Suppressor macrophage (primary cell): ENCODE measurements at places on chromosomes 2 and 18.
A peak's percentile ranks its signal among the peaks of the same experiment; 100 is the strongest.

DNA sequence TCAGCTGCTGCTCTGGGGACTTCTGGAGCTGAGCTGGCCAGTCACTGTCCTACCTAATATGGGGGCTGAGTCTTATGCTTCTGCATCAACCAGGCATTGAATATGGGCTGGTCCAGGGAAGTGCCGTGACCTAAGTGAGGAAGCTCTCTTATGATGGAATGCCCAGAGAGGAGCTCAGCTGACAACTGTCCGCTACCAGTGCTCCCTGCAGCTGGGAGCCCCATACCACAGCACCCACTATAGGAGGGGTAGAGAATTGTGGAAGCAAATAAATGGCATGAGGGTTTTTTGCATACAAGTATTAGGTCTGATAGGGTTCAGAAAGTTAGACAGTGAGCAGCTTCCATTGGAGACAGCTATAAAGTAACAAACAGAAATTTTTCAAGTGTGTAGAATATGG lies 4.5 kb downstream of the TIMM21 start:
- peak; percentile 54 for DNase-seq

GRCh38 chr2:208607694-208608093 lies 201.1 kb downstream of the PTH2R start:
- no peak for DNase-seq

- DNase-seq = no peak
Measured at GRCh38 chr2:133740500-133740899, 172.2 kb upstream of the NCKAP5 start.

- no peak for DNase-seq
Measured at GRCh38 chr2:147368306-147368705, 476.5 kb upstream of the ACVR2A start.

- DNase-seq = no peak
Measured at GRCh38 chr2:99802734-99803133, 312.9 kb upstream of the REV1 start.

- DNase-seq = no peak
Measured at GRCh38 chr2:224524657-224525056, 60.5 kb downstream of the CUL3 start.

- DNase-seq = peak; percentile 71
Measured at GRCh38 chr2:74694281-74694680, 40.2 kb downstream of the SEMA4F start.

GRCh38 chr2:125042727-125043126 lies 1017.6 kb downstream of the CNTNAP5 start:
- no peak for DNase-seq

GRCh38 chr18:54551590-54551989 lies 39.5 kb upstream of the DYNAP start:
- no peak for DNase-seq

- no peak for DNase-seq
Measured at GRCh38 chr18:43751835-43752234, 474.5 kb upstream of the SYT4 start.

GRCh38 chr2:236345081-236345714 lies 81.0 kb upstream of the ASB18 start:
- DNase-seq = no peak

- no peak for DNase-seq
Measured at GRCh38 chr18:892316-892715, 12.4 kb upstream of the ADCYAP1 start.

DNA sequence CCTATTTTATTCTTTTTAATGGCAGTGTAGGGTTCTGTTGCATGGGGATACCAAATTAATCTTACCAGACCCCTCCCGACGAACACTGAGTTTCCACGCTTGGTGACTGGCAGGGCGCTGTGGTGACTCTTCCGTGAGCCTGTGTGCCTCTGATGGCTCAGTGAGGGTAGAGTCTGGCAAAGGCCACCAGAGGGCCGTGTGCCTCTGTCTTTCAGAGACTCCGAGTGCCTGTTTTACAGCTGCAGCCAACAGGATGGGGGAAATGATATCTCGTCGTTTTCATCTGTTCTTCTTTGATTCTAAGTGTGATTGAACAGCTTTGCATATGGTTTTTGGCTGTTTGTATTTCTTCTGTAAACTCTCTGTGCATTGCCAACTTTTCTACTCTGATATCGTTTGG lies 99.8 kb downstream of the ZNF236 start:
- DNase-seq = peak; percentile 86

DNA sequence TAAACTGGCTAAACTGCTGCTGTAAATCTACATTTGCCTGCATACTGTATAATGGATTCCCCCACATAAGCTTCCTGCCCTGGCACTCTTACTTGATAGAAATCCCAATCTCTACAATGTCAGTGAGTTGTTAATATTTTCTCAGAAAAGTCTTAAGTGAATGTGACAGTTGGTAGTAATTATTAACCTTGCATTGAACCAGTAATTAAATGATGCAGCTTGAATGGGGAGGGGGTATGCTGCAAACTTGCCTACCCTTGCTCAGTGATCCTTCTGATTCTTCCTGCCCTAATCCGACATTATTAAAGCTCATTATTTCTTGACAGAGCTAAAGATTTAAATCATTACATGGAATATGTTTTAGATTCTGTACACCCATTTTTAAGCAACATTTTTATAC lies 119.0 kb upstream of the CDH7 start:
- no peak for DNase-seq

- no peak for DNase-seq
Measured at GRCh38 chr2:29628862-29629261, 292.5 kb downstream of the ALK start.

DNA sequence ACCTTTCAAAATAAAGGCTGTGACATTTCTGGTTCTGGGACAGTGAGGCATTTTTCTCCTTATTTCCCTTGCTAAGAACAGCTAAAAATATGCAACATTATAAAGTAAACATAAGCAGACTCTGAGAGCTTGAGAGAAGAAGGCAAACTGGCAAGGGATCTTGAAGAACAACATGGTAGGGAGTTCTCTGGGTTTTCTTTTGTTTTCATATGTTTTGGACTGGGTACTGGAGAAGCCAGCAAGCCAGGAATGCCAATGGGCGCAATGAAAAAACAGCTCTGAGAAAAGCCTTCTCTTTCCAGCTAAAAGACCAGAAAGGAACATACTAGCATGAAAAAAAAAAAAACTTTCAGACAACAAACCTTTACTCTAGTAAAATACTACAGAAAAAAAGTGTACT lies 351.4 kb upstream of the HS6ST1 start:
- DNase-seq = no peak

DNA sequence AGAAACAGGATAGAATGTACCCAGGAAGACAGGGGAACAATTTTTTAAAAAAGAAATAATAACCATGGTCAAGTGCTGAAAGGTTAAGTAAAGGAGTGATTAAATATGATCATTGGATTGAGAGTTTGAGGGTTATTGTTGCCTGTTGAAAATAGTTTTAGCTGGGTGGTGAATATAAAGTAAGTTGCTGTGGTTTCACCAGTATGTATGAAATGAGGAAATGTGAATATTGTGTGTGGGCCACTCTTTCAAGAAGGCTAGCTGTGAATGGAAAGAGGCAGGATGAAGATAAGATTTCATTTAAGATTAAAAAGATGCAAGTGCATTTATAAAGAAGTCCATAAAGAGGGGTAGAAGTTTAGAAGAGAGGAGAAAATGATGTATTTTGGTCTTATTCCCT lies 53.8 kb downstream of the GULP1 start:
- no peak for DNase-seq

- no peak for DNase-seq
Measured at GRCh38 chr18:49431165-49431962, 29.1 kb downstream of the DYM start.

- no peak for DNase-seq
Measured at GRCh38 chr18:79438898-79439627, 43.3 kb downstream of the NFATC1 start.

DNA sequence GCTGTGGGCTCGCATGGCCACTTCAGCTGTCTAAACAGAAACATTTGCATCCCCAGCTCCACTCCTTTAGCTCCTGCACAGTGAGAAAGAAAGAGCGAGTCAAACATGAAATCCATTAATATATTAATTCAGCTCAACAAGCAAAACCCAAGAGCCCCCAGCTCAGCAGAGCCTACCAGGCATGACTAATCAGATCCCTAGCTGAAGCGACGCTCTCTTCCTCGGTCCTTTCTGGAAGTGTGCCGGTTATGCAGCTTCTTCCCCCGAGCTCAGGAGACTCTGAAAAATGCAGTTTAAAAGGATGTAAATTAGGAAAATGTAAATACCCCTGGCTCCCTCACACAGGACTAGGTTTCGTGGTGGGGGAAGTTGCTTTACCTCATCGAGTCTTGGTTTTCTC lies 221.5 kb downstream of the ANKRD30B start:
- DNase-seq = no peak
